ENCODE measurements at places on chromosomes 6 and 20. TPM values are rescaled to one million over a fixed set of nuclear protein-coding genes. Genes with fewer than 3 reads are reported as not detected.
A peak's percentile ranks its signal among the peaks of the same experiment; 100 is the strongest.

NKAIN2 gene
- total RNA-seq = not detected

RNF182 gene
- total RNA-seq = 8.2 TPM

KIFC1 gene
- total RNA-seq = 105 TPM

RSPO4 gene
- total RNA-seq = 0.32 TPM

IL17F gene
- not detected for total RNA-seq

PRDM13 gene
- not detected for total RNA-seq

- DNase-seq = no peak
Observed at GRCh38 chr20:3094848-3095629, 10.5 kb upstream of the AVP start.

DNA sequence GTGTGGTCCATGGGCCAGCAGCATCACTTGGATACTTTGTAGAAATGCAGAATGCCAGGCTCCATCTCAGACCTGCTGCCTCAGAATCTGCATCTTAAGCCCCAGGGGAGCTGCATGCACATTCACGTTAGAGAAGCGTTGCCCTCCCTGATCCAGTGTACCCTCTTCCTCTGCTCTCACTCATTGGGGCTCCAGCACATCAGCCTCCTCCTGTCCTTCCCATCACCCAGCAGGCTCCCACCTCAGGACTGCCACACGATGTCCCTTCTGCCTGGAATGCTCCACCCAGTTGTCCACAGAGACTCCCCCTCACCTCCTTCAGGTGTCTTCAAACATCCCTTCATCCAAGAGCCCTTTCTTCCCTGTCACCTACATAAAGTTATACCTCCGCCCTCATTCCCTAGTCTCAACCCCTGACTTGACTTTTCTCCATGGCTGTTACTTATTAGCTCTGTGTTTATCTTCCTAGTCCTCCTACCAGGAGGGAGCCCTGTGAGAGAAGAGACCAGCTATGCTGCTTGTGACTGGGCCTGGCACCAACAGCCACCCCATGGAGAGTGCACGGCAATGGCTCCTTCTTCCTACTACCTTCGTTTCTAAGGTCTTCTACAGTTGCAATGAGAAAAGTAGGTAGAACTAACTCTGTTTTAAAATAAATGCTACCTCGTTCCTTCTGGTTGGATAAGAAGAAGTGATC is 3.3 kb upstream of the ACSS1 start:
- DNase-seq = no peak

GRCh38 chr20:64025826-64026412 is 10.1 kb upstream of the C20orf204 start:
- DNase-seq = no peak

GRCh38 chr20:51540580-51540979 is 1.9 kb downstream of the NFATC2 start:
- no peak for DNase-seq

GRCh38 chr6:23316131-23316530 is 746.8 kb downstream of the HDGFL1 start:
- DNase-seq = peak; percentile 17

- DNase-seq = no peak
Observed at GRCh38 chr6:40389254-40389653, 197.9 kb downstream of the LRFN2 start.

- no peak for DNase-seq
Observed at GRCh38 chr6:44487586-44487985, 100.1 kb downstream of the CDC5L start.

DNA sequence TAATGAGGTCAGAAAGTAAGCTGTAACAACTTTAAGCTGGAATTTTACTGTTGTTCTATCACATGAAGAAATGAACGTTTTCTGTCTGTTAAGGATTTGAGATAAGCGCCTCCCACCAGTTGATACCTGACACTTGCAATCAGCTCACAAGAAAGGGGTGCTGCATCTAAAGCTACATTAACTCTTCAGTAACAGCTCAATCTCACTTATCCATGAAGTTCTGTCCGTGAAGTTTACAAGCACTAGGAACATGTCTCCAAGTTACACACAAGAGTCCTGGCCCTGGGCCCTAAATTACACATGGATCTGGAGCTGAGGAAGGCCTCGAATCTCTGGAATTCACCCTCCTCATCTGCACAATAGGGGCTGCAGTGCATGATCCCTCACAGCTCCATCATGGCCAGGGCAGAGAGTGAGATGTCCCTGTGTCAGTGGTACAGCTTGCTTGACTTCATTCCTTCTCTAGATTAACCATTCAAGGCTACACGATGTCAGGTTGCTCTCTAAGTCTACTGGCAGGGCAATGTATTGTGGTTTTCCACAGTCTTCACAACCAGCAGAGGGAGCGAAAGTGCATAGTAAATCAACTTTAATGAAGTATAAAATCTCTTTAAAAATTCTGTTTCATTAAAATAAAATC is 182.4 kb upstream of the MCHR2 start:
- peak; percentile 28 for DNase-seq

DNA sequence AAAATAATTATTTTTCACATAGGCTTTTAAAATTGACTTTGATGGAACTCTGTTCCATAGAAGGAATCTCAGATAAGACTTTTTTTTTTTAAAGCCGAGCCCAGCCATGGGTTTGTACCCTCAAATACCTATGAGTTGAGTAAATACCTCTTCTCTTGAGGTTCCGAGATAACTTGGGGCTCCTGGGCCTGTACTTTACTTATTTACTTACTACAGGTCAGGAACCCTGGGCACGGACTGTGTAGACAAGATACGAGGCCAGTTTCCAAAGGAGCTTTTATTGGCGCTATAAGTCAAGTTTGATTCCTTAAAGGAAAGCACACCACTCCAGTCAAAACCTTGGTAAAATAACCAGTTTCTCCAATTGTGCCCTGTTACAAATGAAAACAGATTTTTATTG is 7.5 kb downstream of the AFG1L start:
- no peak for DNase-seq

DNA sequence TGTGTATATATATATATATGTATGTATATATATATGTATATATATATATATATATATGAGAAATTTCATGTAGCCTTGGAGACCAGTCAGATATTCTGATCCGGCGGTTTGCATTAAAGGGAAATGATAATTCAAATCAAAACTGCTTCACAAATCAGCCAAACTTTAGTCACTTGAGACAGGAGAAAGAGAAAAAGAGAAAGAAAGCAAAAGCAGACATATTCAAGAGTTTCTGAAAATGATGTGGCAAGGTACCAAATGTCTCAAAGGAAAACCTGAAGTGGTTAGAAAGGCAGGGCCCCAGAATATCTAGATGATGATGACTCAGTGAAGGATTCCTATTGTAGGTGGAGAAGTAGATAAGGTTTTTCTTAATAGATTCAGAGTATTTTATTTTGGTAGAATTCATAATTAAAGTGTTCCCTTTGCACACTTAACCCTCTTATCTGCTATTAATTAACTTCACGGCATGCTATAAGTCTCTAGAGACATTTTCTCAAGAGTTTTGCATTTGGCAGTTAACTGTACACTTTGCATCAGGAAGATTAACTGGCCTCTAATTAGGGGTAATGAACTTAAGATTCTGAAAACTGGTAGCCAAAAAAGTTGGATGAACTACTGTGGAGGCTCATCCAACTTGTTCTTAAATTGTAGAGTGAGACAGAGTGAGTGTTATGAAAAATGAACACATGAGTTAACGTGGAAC is 50.1 kb upstream of the ASF1A start:
- DNase-seq = no peak

DNA sequence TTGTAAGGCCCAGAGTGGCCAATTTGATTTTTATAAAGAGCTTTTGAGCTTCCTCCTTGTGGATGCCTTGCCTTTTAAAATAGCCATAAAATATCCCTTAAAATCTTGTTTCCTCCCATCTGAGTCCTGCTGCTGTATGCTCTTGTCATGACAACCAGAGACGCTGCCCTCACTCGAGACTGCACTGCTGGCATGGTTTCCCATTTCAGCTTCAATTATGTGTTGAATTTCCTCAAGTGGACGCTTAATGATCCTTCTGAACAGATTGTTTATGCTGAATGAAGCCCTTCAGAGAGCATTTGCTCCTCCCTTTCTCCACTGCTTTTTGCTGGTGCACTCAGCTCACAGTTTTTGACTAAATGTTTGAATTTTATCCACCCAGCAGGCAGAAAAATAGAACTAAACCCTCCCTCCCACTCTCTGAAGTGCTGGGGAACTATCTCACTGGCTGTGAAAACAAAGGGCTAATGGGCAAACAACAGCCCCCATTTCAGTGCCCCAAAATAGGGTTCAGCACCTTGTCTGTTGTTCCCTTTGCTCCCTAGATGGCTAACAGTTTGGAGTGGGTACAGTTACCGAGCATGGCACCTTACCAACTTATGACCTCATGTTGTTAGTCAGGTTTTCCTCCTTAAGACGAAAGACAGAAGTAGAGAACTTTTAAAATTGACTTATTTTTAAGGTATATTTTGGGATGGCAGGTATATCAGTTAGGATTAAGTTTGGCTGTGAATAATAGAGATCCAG is 45.5 kb upstream of the RNF8 start:
- DNase-seq = no peak

- peak; percentile 81 for DNase-seq
Observed at GRCh38 chr6:36852481-36853147, 13.4 kb upstream of the CPNE5 start.

- DNase-seq = no peak
Observed at GRCh38 chr6:34465531-34466241, at the start of gene PACSIN1. TSS of gene PACSIN1 (plus strand) at chr6:34466076. CDS start at chr6:34526306, 60,230 bp downstream.

DNA sequence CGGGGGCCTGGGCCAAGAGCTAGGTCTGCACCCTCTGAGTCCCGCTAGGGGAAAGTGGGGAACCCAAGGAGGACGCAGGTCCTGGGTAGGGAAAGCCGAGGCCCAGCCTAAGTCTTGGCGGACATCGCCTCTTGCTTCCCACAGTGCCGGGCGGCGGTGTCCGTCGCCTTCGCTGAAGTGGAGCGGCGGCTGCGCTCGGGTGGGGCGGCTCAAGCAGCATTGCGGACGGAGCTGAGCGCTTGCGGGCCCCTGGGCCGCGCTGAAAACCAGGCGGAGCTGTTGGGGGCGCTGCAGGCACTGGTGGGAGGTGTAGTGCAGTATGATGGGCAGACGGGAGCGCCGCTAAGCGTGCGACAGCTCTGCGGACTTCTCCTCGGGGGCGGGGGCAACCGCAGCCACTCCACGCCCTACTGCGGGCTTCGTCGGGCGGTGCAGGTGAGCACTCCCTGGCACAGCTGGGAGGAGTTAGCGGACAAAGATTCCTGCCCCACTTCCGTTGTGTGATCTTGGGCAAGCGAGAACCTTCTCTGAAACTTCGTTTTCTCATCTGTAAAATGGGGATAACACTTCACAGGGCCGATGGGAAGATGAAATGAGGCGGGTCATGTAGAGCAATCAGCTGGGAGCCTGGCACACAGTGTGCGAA is 4.2 kb downstream of the PRSS16 start:
- DNase-seq = no peak

GRCh38 chr6:161228921-161229591 is 44.8 kb downstream of the AGPAT4 start:
- DNase-seq = peak; percentile 91

- peak; percentile 79 for DNase-seq
Observed at GRCh38 chr6:14354919-14355572, 237.5 kb downstream of the CD83 start.

Data from HT1080 (cell line).